ENCODE measurements at places on chromosomes 1 and 21.

GRCh38 chr1:221625026-221625425 is 116.9 kb downstream of the DUSP10 start:
- DNase-seq, result no peak

DNA sequence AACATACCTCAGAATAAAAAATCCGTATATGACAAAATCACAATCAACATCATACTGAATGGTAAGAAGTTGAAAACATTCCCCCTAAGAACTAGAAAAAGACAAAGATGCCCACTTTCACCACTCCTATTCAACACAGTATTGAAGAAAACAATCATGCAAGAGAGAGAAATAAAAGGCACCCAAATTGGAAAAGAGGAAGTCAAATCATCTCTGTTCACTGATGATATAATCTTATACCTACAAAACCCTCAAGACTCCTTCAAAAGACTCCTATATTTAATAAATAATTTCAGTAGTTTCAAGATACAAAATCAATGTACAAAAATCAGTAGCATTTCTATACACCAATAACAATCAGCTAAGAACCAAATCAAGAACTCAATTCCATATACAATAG is 14.7 kb downstream of the PGLYRP4 start:
- no peak for DNase-seq

DNA sequence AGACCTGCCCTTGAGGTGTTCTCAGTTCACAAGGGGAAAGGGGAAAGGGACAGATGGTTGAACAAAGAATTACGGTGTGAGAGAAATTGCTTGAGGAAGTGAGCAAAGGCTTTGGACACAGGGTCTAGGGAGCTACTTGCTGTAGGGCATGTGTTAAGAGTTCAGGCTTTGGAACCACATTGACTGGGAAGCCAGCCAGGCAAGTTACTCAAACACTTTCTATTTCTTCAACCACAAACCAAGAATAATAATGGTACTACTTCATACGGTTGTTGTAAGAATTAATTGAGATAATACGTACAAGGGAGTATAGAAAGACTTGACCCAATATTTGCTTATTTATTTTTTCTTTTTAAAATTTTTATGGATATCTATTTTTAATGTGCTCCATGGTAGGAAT is 26.6 kb downstream of the AK4 start:
- DNase-seq, result no peak

- no peak for DNase-seq
Measured at GRCh38 chr1:65840683-65841082, 48.0 kb downstream of the PDE4B start.

DNA sequence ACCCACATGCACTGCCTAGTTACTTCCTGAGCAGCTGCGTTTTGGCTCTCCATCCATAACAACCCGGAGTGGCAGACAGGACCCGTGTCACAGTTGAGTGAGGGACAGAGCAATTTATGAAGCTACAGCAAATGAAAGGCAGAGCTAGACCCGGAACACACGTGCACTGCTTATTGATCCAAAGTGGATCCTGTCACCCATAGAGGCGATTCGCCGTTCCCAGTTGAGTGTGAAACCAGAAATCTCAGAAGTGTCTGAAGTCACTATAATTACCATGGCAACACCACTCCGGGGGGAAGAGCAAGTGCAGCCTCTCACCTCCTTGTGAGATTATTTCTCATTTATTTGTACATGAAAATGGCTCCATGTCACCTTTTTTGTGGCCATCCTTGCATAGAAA is 365.2 kb downstream of the DSCAM start:
- DNase-seq, result no peak

DNA sequence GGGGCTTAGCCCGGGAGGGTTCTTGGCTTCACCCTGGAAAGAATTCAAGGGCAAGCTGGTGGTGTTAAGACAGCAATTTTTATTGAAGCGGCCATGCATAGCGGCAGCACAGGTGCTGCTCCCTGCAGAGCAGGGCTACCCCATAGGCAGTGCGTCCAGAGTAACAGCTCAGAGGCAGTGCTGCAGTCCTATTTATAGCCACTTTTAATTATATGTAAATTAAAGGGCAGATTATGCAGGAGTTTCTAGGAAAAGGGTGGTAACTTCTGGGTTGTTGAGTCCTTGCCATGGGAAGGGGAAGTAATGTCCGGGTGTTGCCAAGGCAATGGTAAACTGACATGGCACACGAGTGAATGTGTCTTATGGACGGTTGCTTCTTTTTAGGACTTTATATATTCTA is 57.0 kb downstream of the VPS26C start:
- DNase-seq, result no peak

GRCh38 chr1:212414328-212415106 is at the start of gene PACC1:
TSS of gene PACC1 (minus strand) at chr1:212414886. CDS start at chr1:212414757, 129 bp downstream.
- DNase-seq, result peak; percentile 76

DNA sequence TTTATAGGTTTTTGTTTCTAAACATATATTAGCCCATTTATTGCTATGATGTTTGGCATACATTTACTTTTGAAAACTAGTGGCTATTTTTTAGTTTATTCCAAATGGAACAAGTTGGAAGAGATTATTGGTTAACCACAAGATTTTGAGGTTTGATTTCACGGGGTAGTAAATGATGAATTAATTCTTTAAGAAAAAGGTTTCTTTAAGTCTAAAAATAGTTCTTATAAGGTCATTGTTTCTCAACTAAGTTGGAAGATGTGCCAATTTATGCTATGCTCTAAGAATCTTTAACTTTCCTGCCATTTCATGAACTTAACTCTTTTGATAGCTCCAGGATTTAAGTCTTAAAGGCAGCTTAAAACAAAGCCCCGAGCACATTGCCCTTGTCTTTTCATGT is 183.8 kb downstream of the LMO4 start:
- no peak for DNase-seq

- no peak for DNase-seq
Measured at GRCh38 chr1:212611000-212611948, 2.7 kb downstream of the ATF3 start.

GRCh38 chr1:228751360-228752098 is 16.2 kb downstream of the RHOU start:
- DNase-seq, result no peak

- no peak for DNase-seq
Measured at GRCh38 chr1:183105449-183105848, 80.6 kb upstream of the LAMC2 start.

DNA sequence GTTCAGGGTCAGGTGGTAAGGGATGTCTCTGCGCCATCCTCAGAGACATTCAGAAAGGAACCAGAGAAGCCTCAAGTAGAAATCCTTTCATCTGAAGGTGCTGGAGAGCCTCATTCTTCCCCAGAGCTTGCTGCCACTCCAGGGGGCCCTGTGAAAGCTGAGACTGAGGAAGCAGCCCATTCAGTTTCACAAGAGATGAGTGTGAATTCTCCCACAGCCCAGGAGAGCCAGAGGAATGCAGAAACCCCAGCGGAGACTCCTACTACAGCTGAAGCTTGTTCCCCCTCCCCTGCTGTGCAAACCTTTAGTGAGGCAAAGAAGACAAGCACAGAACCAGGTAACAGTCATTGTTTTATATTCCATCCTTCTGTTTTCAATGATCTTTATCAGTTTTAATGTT is 38.7 kb downstream of the ZBTB40 start:
- no peak for DNase-seq

- DNase-seq, result no peak
Measured at GRCh38 chr1:94395748-94396309, 22.4 kb upstream of the ABCD3 start.

DNA sequence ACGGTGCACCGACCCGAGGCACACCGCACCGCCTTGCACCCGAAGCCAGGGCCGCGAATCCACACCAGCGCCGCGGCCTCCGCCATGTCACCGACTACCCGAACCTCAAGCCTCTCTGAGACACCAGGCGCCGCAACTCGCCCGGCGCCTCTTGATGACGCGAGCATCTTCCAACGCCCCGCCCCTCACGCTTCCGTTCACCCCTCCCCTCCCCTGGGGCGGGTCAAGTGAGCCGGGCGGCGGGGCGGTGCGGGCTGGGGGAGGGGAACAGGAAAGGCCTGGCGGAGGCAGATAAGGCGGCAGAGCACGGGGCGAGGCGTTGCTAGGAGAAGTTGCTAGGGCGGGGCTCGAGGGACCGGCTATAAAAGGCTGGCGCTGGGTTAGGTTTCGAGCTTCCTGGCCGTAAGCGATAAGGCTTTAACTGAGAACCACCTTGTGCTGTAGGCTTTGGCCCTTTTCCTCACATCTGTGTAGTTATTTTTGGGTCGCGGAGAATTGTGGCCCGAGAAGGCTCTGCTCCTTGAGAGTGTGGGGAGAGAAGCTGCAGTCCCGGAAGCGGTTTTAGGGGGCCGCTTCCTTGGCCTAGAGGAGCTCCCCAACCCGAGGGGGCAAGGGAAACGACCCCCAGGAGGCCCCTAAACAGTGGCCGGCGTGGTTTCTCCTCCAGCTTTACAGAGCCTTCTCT is at the start of gene SDE2:
SDE2 (minus strand) TSS at position 117 of the 685 bp plus-strand sequence; CDS start at position 86, 31 bp downstream.
- DNase-seq, result peak; percentile 99

DNA sequence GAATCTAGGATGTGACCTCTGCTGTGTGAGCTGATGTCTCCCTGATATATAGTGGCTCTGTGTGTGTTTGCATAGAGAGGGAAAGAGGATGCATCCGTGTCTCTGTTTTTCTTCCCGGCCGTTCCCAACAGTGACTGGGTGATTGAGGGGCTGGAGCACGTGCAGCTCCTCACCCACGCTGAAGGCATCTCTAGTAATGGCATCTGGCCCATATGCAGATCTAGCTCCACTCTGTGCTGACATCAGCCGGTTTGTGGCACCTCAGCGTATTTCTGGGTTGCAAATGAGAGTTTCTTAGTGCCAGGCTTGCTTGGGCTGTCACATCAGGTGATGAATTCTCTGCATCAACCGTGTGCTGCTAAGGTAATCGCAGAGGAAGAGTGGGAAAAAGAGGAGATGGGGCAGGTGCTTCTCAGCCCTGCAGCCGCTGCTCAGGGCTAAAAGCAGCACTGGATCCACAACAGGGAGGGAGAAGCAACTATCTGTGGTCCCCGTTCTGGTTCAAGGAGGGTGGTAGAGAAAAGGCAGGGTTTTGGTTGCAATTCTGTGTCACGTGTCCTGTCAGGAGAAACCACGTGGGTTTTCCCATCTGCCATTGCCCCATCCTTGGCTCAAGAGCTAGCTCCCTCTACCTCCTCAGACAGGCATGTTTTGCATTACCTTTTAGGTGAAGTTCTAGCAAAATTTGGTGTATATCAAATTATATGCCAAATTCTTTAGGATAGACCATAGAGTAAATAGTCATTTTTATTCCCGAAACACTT is 282.9 kb downstream of the PBX1 start:
- no peak for DNase-seq

DNA sequence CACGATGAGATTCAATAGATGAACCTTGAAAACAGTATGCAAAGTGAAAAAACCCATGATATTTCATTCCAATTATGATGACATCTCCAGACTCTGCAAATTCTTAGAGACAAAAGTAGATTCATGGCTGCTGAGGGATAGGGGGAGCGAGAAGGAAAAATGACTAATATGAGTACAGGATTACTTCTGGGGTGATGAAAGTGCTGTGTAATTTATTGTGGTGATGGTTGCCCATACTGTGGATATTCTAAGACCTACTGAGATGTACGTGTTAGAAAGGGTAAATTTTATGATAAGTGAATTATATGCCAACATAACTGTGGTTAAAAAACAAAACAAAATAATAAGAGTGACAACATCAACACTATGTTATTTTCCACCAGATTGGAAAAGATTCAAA is 18.9 kb upstream of the RGS7 start:
- no peak for DNase-seq

GRCh38 chr21:28856588-28857250 is 136.0 kb downstream of the LTN1 start:
- DNase-seq, result no peak

DNA sequence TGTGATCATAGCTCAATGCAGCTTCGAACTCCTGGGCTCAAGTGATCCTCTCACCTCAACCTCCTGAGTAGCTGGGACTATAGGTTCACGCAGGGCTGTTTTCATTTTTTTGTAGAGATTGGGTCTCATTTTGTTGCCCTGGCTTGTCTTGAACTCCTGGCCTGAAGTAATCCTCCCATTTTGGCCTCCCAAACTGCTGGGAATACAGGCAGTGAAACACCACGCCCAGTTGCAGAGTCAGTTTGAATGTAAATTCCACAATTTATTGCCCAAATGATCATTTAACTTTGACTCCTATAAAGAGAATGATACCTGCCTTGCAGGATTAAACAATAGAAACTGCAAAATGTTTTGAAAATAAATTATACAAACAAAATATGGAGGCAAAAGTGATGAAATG is 10.7 kb downstream of the GOLPH3L start:
- no peak for DNase-seq

DNA sequence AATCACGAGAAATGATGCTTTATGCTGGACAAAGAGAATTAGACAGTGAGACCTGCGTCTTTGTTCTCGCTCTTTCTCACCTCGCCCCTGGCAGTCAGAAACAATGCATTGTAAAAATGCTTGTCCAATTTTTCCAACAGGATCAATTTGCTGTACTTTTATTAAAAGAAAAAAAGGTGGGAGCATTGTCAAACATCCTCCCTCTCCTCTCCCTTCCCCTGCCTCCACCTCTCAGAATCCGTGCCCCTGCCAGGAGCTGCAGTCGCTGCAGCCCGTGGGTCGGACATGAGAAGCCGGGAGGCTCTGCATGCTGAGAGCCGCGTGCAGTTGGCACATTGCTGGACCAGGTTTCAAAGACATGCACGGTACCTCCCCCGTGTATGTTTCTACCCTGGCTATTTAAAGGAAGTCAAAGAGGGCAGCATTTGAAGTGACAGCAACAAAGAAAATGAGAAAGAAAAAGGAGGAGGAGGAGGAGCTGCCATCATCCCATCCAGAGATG is 161.0 kb upstream of the KAZN start:
- DNase-seq, result no peak

- no peak for DNase-seq
Measured at GRCh38 chr1:85224734-85225623, 24.2 kb upstream of the SYDE2 start.

GRCh38 chr1:172875892-172876291 is 174.8 kb downstream of the TNFSF18 start:
- no peak for DNase-seq

GRCh38 chr1:36924282-36924811 is 110.0 kb downstream of the GRIK3 start:
- DNase-seq, result no peak

- DNase-seq, result no peak
Measured at GRCh38 chr1:102546251-102546650, 549.5 kb upstream of the OLFM3 start.

DNA sequence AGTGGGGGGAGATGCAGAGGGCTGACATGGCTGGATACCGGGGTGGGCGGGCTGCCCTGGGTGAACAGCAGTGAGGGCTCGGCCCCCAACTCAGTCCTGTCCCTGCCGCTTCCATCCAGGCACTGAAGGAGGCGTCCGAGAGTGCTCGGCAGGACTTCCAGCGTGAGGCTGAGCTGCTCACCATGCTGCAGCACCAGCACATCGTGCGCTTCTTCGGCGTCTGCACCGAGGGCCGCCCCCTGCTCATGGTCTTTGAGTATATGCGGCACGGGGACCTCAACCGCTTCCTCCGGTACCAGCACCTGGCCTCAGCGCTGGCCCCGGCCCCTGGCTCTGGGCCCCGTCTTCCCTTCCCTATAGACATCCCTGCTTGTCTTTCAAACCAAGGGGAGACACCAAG is 15.6 kb downstream of the NTRK1 start:
- DNase-seq, result no peak

DNA sequence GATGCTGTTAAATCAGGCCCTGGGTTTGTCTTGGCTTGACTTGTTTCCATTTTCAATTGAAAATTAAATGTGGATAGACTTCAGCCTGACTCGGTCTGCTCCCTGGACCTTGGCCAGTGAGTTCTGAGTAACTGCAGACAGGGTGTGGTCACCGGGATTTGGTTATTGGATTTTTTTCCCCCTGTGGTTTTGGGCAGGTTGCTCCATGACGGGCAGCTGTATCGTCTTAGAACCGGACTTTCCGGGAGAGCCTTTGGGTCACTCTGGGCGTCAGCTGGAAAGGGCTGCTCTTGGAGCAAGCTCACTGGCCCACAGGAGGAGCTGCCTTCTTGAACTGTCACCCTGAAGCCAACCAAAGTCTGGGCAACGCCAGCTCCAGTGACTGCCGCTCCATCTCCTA is 75.0 kb downstream of the CLIC6 start:
- no peak for DNase-seq

Measured in activated gamma-delta T cell (primary cell).